ENCODE measurements at places on chromosomes 3 and 15. TPM values are rescaled to one million over a fixed set of nuclear protein-coding genes. Genes with fewer than 3 reads are reported as not detected.

CCRL2 gene
- 1.3 TPM for total RNA-seq

STARD5 gene
- total RNA-seq: 6.3 TPM

EXOG gene
- 21.9 TPM for total RNA-seq

LRRC31 gene
- total RNA-seq: not detected

SYNPR gene
- total RNA-seq: not detected

CLPX gene
- 71.9 TPM for total RNA-seq

GOLGA8G gene
- not detected for total RNA-seq

A4GNT gene
- total RNA-seq: not detected

FOXL2NB gene
- not detected for total RNA-seq

IGF2BP2 gene
- total RNA-seq: 40.8 TPM

MYZAP gene
- 0.98 TPM for total RNA-seq

CCR9 gene
- not detected for total RNA-seq

RGMA gene
- 58.2 TPM for total RNA-seq

ALPK3 gene
- 4.3 TPM for total RNA-seq

CACNA1D gene
- 38.2 TPM for total RNA-seq

IGF1R gene
- 82.5 TPM for total RNA-seq

HHLA2 gene
- not detected for total RNA-seq

GREM1 gene
- total RNA-seq: not detected

ARHGEF26 gene
- total RNA-seq: 82.8 TPM

GCNT3 gene
- total RNA-seq: not detected

CLDN18 gene
- total RNA-seq: not detected

ROBO2 gene
- total RNA-seq: 3.3 TPM

SLC12A1 gene
- not detected for total RNA-seq

KCTD6 gene
- total RNA-seq: 16.1 TPM

MAP1A gene
- total RNA-seq: 21.9 TPM

PTH1R gene
- 13.3 TPM for total RNA-seq

TGM5 gene
- not detected for total RNA-seq

SKOR1 gene
- 0.42 TPM for total RNA-seq

GOLGA6L7 gene
- total RNA-seq: not detected

LRTM1 gene
- not detected for total RNA-seq

SCAANT1 gene
- not detected for total RNA-seq

NR1D2 gene
- total RNA-seq: 27.3 TPM

TRIM71 gene
- 0.59 TPM for total RNA-seq

CDHR4 gene
- 1.3 TPM for total RNA-seq

CYFIP1 gene
- total RNA-seq: 77.4 TPM

CRTAP gene
- total RNA-seq: 180 TPM

PYGO1 gene
- total RNA-seq: 11.9 TPM

PTX3 gene
- 14.0 TPM for total RNA-seq

MED12L gene
- total RNA-seq: 3.0 TPM

RNF168 gene
- total RNA-seq: 25.5 TPM

All from tibial nerve (tissue), 4 donors.